ENCODE measurements at places on chromosomes 16 and 17.

- no peak for DNase-seq
Measured at GRCh38 chr17:34312080-34312479, 7.2 kb upstream of the CCL8 start.

DNA sequence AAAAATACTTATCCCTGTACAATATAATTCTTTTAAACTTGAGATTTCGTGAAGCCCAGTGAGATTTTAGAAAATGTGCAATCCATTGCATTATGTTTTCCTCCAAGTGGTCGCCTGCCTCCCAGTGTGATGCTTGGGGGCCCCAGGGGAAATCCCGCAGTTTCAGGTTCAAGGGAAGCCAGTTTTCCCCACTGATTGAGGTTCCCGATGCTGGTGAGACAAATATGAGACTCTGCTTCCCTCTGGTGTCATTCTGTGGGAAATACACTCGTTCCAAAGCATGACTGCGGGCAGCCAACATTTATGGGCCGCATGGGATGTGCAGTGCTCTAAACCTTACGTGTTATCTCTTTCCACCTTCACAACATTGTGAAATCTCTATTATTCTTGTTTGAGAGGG, 200.8 kb downstream of the PRKCB start:
- peak; percentile 16 for DNase-seq

GRCh38 chr16:27303256-27304100, 10.3 kb upstream of the IL4R start:
- no peak for DNase-seq

DNA sequence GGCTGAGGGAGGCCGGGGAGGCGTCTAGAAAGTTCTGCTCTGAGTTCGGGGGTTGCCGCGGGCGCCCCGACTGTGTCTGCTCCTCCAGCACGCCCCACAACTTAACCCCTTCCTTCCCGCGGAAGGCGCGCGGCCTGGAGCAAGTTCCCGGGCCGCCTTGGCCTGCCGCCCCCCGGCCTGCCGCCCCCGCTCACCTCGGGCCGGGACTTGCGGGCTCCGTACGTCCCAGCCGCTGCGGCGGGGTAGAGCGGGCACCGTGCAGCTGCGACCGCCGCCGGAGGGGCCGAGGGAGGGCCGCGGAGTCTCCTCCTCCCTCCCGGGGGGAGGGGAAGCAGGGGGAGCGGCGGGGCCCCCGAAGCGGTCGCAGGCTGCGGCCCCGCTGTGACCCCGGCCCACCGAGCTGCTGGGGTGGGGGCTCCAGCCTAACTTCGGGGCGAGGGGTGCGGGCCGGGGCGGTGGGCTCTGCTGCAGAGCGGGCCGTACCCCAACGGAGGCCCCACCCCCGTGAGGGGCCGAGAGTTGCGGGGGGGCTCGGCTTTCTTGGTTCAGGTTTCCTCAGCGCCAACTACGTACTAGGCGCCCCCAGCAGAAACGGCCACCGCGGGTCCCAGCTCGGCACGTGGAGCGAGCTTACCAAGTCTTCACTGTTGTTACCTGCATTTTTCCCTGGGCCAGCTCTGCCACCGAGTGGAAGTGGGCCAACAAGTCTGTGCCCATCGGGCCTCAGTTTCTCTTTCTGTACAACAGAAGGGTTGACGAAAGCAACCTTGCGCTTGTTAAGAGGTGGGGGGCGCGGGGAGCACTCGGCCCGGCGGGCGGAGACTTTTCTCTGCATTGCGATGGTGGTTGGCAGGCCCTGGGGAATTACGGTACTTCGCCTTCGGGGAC, at the start of gene CCDC102A:
CCDC102A (minus strand) TSS at position 266 of the 888 bp plus-strand sequence. CDS start 7,394 bp downstream, outside the sequence.
- DNase-seq, result no peak

GRCh38 chr17:80428363-80428762, 13.4 kb downstream of the ENDOV start:
- no peak for DNase-seq

- no peak for DNase-seq
Measured at GRCh38 chr16:75476817-75477216, 12.3 kb upstream of the TMEM170A start.

DNA sequence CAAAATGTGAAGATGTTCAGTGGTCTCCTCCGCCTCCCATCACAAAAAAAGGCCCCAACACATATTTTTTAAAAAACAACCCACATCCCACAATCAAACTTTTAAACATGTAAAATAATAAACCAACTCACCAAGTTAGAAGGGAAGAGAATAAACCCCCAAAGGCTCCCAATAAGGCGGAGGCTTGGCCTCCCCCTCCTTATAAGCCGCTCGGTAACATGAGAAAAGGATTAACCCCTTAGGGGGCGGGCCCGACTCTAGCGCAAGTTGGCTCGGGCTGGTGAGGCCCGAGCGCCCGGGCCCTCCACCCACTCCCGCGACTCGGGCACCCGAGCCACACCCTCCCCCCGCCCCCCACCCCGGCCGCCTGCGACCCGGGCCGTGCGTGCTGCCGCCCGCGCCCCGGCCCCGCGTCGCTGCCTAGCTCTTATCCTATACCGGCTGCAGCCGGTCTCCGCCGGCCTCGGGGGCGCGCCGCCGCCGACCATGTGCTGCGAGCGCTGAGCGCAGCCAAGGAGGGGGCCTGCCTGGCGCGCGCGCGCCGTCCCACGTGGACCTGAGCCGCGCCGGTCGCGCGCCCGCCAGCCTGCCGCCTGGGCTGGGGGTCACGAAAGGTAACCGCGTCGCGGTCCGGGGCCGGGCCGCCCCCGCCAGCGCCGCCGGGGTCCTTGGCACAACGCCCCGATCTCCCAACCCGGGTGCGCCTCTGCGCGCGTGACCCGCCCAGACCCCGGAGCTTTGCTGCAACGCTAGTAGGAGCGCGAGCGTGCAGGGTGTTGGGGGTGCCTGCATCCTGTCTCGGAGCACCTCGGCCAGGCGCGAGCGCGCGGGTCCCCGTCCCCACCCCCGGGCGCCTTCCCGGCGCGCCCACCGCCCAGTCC, at the start of the genes ARSG and SLC16A6:
ARSG (plus strand) TSS at position 541 of the 881 bp plus-strand sequence. CDS start 15,999 bp downstream, outside the sequence.
SLC16A6 (minus strand) TSS at position 173 of the 881 bp plus-strand sequence. CDS start 12,807 bp downstream, outside the sequence.
- DNase-seq, result peak; percentile 40

DNA sequence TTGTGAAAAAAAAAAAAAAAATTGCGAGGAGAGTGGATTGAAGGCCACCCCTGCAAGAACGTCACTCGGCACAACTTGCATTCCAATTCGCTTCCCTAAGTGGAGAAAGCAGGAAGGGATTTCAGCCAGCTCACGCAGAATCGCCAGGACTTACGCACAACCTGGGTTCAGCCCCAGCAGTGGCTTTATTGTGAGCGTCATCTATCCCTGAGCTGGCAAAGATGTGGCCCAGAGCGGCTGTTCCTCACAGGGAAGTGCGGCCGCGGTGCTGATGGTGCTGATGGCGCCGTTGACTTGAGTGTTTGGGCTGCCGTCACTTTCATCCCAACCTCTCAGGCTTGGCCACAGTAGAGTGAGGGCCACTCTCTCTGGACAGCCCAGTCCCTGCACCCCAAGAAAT, 197.6 kb downstream of the NTN1 start:
- DNase-seq, result no peak

DNA sequence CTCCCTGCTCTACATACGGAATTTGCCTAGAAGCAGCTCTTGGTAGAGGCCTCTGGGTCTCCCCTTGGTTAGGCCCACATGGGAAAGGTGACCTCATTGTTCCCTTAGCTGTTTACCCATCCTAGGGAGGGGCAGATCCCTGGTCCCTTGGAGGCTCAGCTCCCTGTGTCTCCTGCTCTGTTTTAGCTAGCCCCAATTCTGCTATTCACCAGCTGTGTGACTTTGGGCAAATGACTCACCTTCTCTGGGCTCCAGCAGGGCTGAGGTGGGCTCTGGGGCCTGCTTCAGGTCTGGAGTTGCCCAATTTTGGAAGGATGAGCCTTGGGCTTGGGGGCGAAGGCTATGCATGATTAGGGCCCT, 3.9 kb downstream of the ABCC3 start:
- no peak for DNase-seq

DNA sequence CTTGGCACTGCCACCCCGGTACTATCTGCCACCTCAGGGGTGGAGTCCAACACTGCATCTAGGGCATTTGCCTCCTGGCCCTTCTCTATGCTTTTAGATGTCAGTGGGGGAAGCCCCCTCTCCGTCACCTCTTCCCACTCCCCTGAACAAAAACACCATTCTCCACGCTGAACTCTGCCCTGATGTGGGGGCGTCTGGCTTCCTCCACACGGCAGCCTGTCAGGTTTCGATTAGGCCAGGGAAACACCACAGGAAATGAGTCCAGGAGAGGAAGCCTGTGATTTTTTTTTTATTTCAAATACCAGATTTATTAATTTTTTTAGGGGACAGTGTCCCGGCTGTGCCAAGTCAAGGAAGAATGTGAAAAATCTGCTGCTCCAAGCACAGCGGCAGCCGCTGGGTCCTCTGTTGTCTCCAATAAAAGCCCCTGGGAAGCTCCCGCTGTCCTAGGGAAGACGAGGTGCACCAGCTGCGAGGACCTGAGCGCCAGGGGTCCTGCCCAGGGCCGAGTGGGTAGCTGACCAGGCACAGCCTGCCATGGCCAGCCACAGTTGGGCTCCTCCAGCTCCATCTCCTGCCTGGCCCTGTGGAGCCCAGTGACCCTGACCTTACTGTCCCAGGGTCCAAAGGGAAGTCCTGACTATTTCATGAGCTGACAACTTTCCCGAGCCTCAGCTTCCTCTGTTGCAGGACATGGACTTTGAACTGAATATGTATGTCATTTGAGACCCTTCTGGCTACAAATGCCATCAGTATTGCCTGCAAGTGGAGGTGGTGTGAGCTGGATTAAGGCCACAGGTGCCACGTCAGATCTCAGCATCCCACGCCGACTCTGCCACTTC, 336.7 kb downstream of the FOXL1 start:
- DNase-seq, result no peak

- DNase-seq, result peak; percentile 92
Measured at GRCh38 chr17:31373150-31374093, 18.1 kb upstream of the RAB11FIP4 start.

DNA sequence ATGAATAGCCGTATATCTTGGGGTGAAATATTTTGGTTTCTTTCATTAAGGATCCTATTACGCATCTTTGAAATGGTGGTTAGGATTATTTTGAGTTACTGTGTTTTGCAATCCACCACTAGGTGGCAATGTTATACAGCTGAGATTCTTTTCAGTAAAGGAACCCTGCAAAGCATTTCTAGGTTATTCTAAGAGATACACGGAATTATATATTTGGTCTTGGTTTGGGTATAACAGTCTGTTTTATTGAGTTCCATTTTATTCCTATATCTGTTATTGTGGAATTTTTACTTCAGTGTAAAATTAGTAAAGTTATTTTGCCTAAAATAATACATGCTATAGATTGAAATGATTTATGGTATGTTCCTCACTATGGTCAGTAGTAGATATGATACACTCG, 62.9 kb upstream of the CPHXL start:
- DNase-seq, result peak; percentile 52

- no peak for DNase-seq
Measured at GRCh38 chr16:49748322-49748721, 107.6 kb downstream of the ZNF423 start.

DNA sequence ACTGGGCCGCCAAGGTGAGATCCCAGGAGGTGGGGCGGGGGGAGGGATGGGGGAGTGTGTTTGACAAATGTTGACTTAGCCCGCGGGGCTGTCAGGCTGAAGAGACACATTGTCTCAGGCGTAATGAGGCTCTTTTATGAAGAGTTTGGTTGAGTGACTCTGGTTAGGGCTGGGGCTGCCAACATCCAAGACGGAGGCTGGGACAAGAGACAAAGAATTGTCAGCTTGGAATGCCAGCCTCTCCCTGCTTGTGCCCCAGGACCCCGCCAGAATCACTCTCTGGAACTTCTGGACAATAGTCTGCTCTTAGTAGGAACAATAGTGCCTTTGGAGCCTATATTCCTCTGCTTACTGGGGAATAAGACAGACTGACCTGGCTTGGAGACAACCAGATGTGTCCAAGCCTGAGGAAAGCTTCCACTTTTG, 24.0 kb downstream of the PCTP start:
- DNase-seq, result no peak

GRCh38 chr17:17792551-17793377, 44.0 kb downstream of the SREBF1 start:
- no peak for DNase-seq

- no peak for DNase-seq
Measured at GRCh38 chr17:37116671-37117185, 168.0 kb downstream of the AATF start.

- no peak for DNase-seq
Measured at GRCh38 chr17:41639492-41640473, 15.4 kb upstream of the KRT17 start.

GRCh38 chr16:86808863-86809444, 230.6 kb downstream of the FOXL1 start:
- no peak for DNase-seq

- DNase-seq, result peak; percentile 89
Measured at GRCh38 chr17:30550512-30551273, 73.5 kb downstream of the GOSR1 start.

- DNase-seq, result peak; percentile 59
Measured at GRCh38 chr16:14529010-14529669, 100.9 kb downstream of the PARN start.

- DNase-seq, result no peak
Measured at GRCh38 chr16:52209227-52209626, 337.7 kb downstream of the TOX3 start.

GRCh38 chr17:30477083-30477773, at the start of gene GOSR1:
GOSR1 (plus strand) TSS chr17:30477408; CDS start chr17:30477434, 26 bp downstream.
- DNase-seq, result peak; percentile 96

DNA sequence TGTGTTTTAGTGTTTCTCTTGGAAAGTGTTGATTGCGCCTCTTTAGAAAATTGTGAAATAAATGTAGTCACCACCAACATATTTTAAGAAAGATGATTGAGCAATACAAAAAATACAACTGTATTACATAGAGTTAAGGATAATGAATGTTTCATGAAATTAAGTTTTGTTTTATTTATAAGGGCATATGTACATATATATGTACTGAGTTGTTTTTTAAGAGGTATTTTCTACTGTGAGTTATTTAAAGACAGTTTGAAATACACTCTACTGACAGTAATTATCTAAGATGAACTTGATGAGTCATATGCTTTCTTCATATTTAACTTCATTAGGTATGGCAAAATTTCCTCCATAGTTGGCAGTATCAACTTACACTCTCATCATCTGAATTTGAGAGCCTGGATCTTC, 411.7 kb downstream of the HS3ST3B1 start:
- DNase-seq, result no peak

DNA sequence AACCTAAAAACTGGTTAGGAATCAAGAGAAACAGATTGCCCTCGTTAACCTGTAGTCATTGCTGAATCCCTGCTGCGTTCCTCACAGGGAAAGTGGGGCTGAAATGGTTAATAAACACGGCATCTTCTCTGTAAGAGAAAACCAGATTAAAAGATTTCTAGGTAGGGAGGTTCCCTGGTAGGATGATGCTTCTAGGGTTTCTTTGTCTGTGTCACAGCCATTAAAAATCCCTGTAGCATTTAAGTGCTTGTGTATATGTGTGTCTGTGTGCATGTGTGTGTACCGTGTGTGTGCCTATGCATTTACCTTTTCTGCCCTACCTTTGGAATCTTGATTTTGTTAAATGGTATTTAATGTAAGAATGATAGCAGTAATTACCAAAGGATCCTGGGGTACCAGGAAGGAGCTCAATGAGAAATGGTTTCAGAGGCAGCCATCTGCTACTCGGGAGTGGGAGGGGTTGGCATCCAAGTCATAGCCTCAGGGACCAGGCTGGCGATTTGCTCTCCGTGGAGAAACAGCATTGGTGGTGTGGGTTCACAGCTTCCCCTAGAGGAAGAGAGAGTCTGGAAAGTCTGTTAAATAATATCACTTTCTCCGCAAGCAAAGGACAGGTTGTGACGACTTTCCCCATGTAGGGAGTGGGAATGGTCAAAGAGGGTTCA, 177.1 kb downstream of the HS3ST4 start:
- DNase-seq, result no peak

GRCh38 chr16:11980136-11980844, 3.8 kb downstream of the SNX29 start:
- DNase-seq, result no peak

All from Kasumi-1 (cell line).